ENCODE measurements at places on chromosomes 2 and 18. TPM values are rescaled to one million over a fixed set of nuclear protein-coding genes. Genes with fewer than 3 reads are reported as not detected.

The UGT1A8 gene
- not detected for total RNA-seq

The RBM43 gene
- total RNA-seq: 1.2 TPM

The CCDC141 gene
- 5.3 TPM for total RNA-seq

The RUFY4 gene
- not detected for total RNA-seq

The DIPK1C gene
- not detected for total RNA-seq

The GPR45 gene
- 0.43 TPM for total RNA-seq

The SPP2 gene
- 0.14 TPM for total RNA-seq

The CLEC4F gene
- total RNA-seq: not detected

The PARD3B gene
- 5.1 TPM for total RNA-seq

The PTPRN gene
- total RNA-seq: not detected

The HOXD12 gene
- total RNA-seq: not detected

The ASB18 gene
- total RNA-seq: 0.04 TPM

The POU3F3 gene
- 2.3 TPM for total RNA-seq

The MSGN1 gene
- total RNA-seq: not detected

- H3K27ac ChIP-seq: no peak overlapping the region
- DNase-seq: peak; percentile 54
- H3K36me3 ChIP-seq: no peaks in the 10 kb centered on the region
- no peaks in the 10 kb centered on the region for H3K27me3 ChIP-seq
- H3K4me3 ChIP-seq: no peak overlapping the region
Measured at GRCh38 chr18:3062798-3063680, 50.1 kb upstream of the LPIN2 start.

DNA sequence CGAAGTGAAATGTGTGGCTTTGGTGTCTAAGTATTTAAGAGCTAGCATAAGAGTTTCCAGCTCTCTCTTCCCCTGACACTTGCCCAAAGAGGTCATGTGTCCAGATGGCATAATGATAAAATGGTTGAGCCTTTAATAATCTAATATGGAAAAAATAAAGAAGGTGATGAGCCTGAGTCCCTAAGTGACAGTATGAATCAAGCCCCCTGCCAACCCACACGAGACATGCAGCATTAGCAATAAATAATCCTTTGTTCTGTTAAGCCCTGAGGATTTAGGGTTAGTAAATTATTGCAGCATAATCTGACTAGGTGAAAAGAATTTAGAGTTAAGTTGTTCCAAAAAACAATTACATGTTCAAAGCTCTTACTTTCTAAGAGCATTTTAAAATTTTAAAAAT, 217.2 kb upstream of the CCDC150 start:
- no peaks in the 10 kb centered on the region for H3K27me3 ChIP-seq
- H3K4me1 ChIP-seq: no peaks in the 10 kb centered on the region
- no peak for DNase-seq

DNA sequence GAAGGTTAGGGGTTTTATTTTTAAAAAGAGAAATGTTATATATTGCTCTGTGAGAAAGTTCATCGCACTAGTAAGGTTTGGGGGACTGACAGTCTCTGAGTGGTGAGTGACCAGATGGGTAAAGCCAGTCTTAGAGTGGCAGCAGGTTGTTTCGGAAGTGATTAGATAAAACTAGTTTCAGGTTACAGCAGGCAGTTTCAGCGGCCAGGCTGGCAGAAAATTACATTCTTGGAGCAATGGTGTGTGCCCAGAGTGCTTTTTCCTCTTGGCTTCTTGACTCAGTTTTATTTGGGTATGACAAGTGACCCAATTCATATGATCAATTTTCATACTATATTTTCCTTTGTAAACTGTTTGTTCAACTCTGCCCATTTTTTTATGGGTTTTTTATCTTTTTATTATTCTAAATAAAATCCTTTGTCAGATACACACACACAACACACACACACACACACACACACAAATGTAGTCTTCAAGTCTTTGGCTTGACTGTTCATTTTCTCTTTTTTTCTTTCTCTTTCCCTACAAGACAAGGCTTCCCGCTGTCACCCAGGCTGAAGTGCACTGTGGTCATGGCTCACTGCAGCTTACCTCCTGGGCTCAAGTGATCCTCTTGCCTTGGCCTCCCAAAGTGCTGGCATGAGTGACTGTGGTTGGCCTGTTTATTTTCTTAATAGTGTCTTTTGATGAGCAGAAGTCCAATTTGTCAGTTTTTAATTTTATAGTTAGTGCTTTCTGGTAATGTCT, 30.9 kb downstream of the RALBP1 start:
- H3K27me3 ChIP-seq: no peaks in the 10 kb centered on the region
- H3K4me1 ChIP-seq: no peaks in the 10 kb centered on the region
- H3K4me3 ChIP-seq: no peak overlapping the region
- peak; percentile 1 for DNase-seq
- no peaks in the 10 kb centered on the region for H3K36me3 ChIP-seq

DNA sequence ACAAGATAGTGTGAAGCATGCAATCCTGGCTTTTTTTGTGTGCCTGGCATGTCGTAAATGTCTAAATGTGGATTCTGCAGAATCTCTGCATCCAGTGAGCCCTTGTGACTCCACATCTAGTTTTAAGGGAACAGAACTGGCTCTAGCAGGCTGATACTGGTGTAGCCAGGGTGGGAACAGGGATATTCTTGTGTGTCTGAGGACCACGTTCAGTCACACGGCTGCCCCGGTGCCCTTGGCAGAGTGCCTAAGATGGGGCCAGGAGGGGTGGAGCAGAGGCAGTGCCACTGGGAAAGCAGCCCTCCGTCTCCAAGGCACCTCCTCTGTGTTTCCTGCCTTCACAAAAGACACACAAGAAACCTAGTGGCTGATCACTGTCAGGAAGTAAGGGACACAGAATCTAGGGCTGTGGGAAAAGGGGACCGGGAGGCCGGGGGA, 91.5 kb upstream of the PARD3B start:
- peaks cover 19% of the 10 kb centered on the region for H3K4me1 ChIP-seq
- DNase-seq: peak; percentile 69
- no peaks in the 10 kb centered on the region for H3K36me3 ChIP-seq
- H3K27me3 ChIP-seq: no peaks in the 10 kb centered on the region
- H3K27ac ChIP-seq: peak overlapping the region; percentile 31

GRCh38 chr2:23905155-23905554, 21.8 kb downstream of the ATAD2B start:
- H3K4me3 ChIP-seq: no peak overlapping the region
- no peaks in the 10 kb centered on the region for H3K4me1 ChIP-seq
- no peak overlapping the region for H3K27ac ChIP-seq
- no peaks in the 10 kb centered on the region for H3K27me3 ChIP-seq

DNA sequence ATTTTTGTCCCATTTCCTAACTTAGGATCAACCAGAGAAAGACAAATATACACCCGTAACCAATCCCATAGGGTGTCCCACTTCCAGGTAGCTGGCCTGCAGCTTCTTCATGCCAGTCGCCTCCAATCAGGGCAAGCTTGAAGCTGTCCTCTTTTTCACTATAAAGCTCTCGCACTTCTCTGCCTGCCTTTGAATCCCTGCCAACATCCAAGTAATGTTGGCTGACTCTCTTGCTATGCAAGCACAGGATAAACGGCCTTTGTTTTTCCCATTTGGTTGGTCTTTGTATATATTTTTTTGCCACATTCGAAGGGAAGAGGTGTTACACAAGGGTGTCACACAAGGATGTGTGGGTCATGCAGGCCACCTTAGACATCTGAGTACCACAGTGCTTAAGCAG, 388.8 kb downstream of the CBLN2 start:
- H3K4me1 ChIP-seq: no peaks in the 10 kb centered on the region
- no peak overlapping the region for H3K27ac ChIP-seq
- no peaks in the 10 kb centered on the region for H3K27me3 ChIP-seq
- H3K4me3 ChIP-seq: no peak overlapping the region
- H3K36me3 ChIP-seq: no peaks in the 10 kb centered on the region
- peak; percentile 13 for DNase-seq

DNA sequence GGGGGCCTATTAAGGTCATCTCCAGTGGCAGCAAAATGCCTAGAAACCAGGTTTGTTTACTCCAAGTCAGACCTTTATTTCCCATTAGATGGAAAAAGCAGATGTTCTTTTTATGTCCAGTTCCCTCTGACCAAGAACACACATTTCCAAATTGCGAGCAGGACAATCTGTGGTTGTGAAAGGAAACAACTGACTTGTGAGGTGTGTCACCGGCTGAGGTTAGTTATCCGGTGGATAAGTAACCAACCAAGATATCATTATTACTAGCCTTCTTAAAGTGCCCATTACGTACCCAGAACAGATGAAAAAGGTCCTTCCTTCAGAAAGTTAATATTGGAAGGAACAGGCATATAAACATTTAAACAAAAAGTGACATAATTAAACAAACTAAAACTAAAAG, 112.9 kb downstream of the THADA start:
- H3K27me3 ChIP-seq: no peaks in the 10 kb centered on the region
- DNase-seq: no peak
- no peak overlapping the region for H3K4me3 ChIP-seq
- H3K4me1 ChIP-seq: no peaks in the 10 kb centered on the region

GRCh38 chr2:2570360-2570759, 239.3 kb upstream of the MYT1L start:
- H3K4me1 ChIP-seq: no peaks in the 10 kb centered on the region
- no peak overlapping the region for H3K27ac ChIP-seq
- no peak for DNase-seq

DNA sequence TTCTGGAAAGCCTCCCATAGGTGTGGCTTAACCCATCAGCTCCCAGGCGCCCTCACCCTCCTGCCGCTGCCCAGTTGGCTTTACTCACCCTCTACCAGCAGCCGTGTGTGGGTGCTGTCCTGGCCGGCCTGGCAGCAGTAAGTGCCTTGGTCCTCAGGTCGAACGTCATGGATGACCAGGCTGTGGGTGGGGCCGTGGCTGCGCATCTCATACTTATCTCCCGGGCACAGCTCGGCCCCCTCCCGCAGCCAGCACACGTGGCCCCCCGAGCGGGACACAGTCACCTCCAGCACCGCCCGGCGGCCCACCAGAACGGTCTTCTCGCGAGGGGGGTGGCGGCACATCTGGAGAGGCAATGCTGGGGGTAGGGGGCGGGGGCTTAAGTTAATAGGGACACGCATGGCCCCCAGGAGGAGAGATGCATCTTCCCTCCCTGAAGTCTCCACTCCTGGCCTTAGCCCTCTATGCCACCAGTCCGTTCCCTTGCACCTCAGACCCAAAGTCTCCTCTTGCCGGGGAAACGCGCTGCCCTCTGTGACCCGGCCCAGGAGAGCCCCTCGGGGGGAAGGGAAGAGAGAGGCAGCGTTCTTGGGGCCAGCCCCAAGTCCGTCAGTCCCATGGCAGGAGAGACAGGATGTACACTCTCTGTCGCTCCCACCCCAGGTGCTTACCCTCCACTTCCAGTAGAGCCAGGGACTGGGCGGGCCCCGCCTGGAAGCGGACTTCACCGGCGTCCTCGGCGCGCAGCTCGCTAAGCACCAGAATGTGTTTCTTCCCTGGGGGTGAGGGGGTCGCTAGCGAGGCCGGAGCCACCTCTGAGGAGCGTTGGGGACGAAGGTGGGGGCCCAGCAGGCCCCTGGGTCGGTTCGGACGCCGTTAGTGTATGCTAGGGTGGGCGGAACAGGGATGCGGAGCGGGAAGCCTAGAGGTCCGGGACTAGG, 7.9 kb downstream of the TMEM198 start:
- no peak for DNase-seq
- peak overlapping the region; percentile 72 for H3K4me3 ChIP-seq
- H3K4me1 ChIP-seq: peaks cover 6% of the 10 kb centered on the region

GRCh38 chr2:138708682-138709241, 71.4 kb downstream of the NXPH2 start:
- no peaks in the 10 kb centered on the region for H3K36me3 ChIP-seq
- no peaks in the 10 kb centered on the region for H3K27me3 ChIP-seq
- no peak overlapping the region for H3K4me3 ChIP-seq

- no peak overlapping the region for H3K4me3 ChIP-seq
- H3K27me3 ChIP-seq: no peaks in the 10 kb centered on the region
- no peaks in the 10 kb centered on the region for H3K36me3 ChIP-seq
- no peak for DNase-seq
- H3K27ac ChIP-seq: no peak overlapping the region
- H3K4me1 ChIP-seq: no peaks in the 10 kb centered on the region
Measured at GRCh38 chr18:79876497-79876896, 75.0 kb downstream of the SLC66A2 start.

- H3K27me3 ChIP-seq: no peaks in the 10 kb centered on the region
- no peak overlapping the region for H3K27ac ChIP-seq
- no peak for DNase-seq
- no peak overlapping the region for H3K4me3 ChIP-seq
- H3K4me1 ChIP-seq: no peaks in the 10 kb centered on the region
Measured at GRCh38 chr2:138771534-138771933, 8.7 kb downstream of the NXPH2 start.

GRCh38 chr2:64362562-64363026, 91.4 kb upstream of the LGALSL start:
- H3K27ac ChIP-seq: no peak overlapping the region
- H3K4me1 ChIP-seq: no peaks in the 10 kb centered on the region

GRCh38 chr2:88897715-88898114, 206.2 kb downstream of the RPIA start:
- no peak for DNase-seq
- H3K4me1 ChIP-seq: no peaks in the 10 kb centered on the region
- H3K27ac ChIP-seq: no peak overlapping the region
- H3K4me3 ChIP-seq: no peak overlapping the region
- H3K36me3 ChIP-seq: no peaks in the 10 kb centered on the region

GRCh38 chr18:42112657-42113420, 157.8 kb downstream of the PIK3C3 start:
- H3K4me3 ChIP-seq: no peak overlapping the region
- peaks cover 4% of the 10 kb centered on the region for H3K4me1 ChIP-seq
- H3K27ac ChIP-seq: no peak overlapping the region

GRCh38 chr2:124683536-124684428, 658.7 kb downstream of the CNTNAP5 start:
- no peaks in the 10 kb centered on the region for H3K36me3 ChIP-seq
- peak; percentile 73 for DNase-seq
- peak overlapping the region; percentile 15 for H3K4me3 ChIP-seq
- H3K27ac ChIP-seq: peak overlapping the region; percentile 80
- H3K27me3 ChIP-seq: no peaks in the 10 kb centered on the region

- H3K4me3 ChIP-seq: no peak overlapping the region
- no peaks in the 10 kb centered on the region for H3K4me1 ChIP-seq
- no peaks in the 10 kb centered on the region for H3K36me3 ChIP-seq
- H3K27ac ChIP-seq: no peak overlapping the region
- no peaks in the 10 kb centered on the region for H3K27me3 ChIP-seq
Measured at GRCh38 chr2:45168711-45169338, 159.6 kb upstream of the SIX2 start.

DNA sequence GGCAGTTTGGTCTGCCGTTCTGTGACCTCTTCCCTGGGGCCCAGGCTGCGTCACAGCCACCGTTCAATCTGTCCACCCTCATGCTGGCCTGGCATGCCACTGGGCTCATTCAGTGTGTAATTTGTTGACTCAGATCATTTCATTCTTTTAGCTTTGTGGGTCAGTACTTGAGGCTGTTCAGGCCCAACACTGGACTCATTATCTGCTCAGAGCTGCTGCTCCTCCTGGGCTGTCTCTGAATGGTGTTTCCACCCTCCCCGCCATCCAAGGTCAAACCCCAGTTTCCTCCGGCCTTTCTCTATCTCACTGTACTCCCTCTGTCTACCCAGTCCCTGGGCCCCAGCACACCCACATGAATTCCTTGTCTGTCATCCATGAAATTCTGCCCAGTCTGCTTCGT, 152.4 kb upstream of the NCK2 start:
- no peak for DNase-seq
- H3K27ac ChIP-seq: no peak overlapping the region
- H3K36me3 ChIP-seq: no peaks in the 10 kb centered on the region
- H3K27me3 ChIP-seq: no peaks in the 10 kb centered on the region
- no peaks in the 10 kb centered on the region for H3K4me1 ChIP-seq

GRCh38 chr18:1090758-1091157, 186.1 kb downstream of the ADCYAP1 start:
- no peaks in the 10 kb centered on the region for H3K27me3 ChIP-seq
- no peaks in the 10 kb centered on the region for H3K4me1 ChIP-seq
- no peak overlapping the region for H3K27ac ChIP-seq
- DNase-seq: no peak
- H3K36me3 ChIP-seq: no peaks in the 10 kb centered on the region
